ENCODE measurements at places on chromosomes 12 and 14. TPM values are rescaled to one million over a fixed set of nuclear protein-coding genes. Genes with fewer than 3 reads are reported as not detected.

DNA sequence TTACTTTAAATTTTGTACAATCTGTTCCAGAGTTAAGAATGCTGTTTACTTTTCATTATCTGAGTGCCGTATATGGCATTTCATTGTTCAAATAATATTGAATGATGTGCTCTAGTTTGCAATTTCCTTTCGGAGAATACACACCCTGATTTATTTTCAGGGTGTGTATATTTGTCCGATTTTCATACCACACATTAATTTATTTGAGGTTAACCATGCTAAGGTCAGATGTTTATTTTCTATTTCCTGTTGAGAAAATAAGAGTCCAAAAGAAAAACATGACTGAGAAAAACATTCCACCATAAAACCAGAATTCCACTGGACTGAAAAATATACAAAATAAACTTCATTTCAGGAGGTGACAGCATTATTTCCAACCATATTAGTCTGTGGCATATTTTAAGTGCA, 64.2 kb upstream of the OVCH1 start:
- H3K36me3 ChIP-seq: peaks cover 3% of the 10 kb centered on the region
- H3K4me3 ChIP-seq: no peak overlapping the region
- H3K27ac ChIP-seq: peak overlapping the region; percentile 82
- DNase-seq: no peak
- no peaks in the 10 kb centered on the region for H3K27me3 ChIP-seq

DNA sequence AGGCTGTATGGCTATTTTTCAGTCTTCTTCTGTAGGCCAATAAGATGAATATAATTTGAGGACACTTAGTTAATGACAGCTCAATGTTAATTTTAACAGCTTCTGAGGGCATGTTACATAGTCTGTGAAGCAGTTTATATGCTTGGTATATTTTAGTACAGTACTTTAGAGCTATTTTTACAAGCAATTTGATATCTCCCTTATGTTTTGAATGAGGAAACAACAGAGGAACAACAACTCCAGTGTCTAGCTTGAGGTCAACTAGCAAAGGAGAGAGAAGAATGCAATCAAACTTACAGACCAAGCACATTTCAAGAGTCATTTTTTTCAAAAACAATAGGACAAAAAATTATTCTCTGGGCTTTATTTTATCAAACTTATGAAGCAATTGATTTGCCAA, 469.1 kb upstream of the DCN start:
- no peaks in the 10 kb centered on the region for H3K36me3 ChIP-seq
- H3K27ac ChIP-seq: no peak overlapping the region
- no peak for DNase-seq
- H3K4me3 ChIP-seq: no peak overlapping the region
- H3K4me1 ChIP-seq: no peaks in the 10 kb centered on the region
- H3K27me3 ChIP-seq: no peaks in the 10 kb centered on the region

- H3K27ac ChIP-seq: no peak overlapping the region
- DNase-seq: no peak
- no peak overlapping the region for H3K4me3 ChIP-seq
- no peaks in the 10 kb centered on the region for H3K36me3 ChIP-seq
Measured at GRCh38 chr12:99332936-99333591, 314.5 kb upstream of the GARIN6 start.

SRGAP1 gene
- 5.7 TPM for total RNA-seq

DNA sequence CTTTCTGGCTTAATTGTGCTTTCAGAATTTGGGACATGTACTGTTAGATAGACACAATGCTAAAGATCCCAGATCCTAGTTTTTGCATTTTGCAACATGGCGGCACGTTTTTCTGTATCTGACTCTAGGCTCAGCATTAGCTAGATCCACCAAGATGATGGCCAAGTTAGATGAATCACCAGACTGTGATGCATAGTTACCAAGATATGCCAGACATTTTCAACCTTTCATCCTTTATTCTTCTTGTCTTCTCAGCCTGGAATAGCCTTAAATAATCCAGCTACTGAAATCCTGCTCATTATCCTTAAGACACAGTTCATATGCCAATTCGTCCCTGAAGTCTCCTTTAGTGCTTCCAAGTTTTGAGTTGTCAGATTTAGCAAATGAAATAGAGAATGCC, 144.9 kb upstream of the CRY1 start:
- no peak overlapping the region for H3K27ac ChIP-seq
- peaks cover 3% of the 10 kb centered on the region for H3K4me1 ChIP-seq
- DNase-seq: no peak
- no peak overlapping the region for H3K4me3 ChIP-seq
- H3K36me3 ChIP-seq: no peaks in the 10 kb centered on the region

DNA sequence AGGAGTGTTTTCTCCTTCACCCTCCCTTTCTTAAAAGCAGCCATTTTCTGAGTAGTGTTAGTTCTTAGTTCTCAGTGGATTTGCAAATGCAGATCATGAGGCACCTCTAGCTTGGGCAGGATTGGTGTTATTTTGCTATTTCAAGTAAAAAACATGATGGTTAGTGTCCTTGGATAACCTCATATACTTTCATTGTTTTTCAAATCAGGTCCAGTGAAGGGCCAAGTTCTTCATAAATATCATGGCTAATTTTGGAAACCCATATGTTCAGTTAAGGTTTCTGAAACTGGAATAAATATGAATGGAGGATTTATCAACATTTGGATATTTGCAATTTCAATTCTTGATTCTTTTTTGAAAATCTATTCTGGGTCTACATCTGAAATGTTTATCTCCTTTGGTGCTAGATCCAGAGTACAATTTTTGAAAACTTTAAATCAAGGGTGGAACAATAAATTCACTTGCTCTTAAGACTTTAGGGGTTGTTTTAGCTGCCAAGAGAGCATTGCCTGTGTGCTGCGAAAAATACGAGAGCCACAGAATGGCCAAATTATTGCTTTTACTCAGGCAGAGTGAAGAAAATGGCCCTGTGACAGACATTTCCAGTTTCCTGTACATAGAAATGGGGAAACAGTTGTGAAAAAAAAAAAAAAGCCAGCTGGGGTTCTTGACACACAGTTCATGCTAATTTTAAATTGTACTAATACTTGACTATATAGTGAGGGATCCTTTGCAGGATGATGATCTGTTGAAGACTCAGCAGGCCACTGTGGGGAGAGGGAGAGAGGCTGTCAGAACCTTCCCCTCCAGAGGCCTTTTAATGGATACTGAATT, 104.6 kb downstream of the BICD1 start:
- H3K27ac ChIP-seq: no peak overlapping the region
- peaks cover 2% of the 10 kb centered on the region for H3K36me3 ChIP-seq
- no peak for DNase-seq
- H3K4me1 ChIP-seq: no peaks in the 10 kb centered on the region
- H3K27me3 ChIP-seq: no peaks in the 10 kb centered on the region

DNA sequence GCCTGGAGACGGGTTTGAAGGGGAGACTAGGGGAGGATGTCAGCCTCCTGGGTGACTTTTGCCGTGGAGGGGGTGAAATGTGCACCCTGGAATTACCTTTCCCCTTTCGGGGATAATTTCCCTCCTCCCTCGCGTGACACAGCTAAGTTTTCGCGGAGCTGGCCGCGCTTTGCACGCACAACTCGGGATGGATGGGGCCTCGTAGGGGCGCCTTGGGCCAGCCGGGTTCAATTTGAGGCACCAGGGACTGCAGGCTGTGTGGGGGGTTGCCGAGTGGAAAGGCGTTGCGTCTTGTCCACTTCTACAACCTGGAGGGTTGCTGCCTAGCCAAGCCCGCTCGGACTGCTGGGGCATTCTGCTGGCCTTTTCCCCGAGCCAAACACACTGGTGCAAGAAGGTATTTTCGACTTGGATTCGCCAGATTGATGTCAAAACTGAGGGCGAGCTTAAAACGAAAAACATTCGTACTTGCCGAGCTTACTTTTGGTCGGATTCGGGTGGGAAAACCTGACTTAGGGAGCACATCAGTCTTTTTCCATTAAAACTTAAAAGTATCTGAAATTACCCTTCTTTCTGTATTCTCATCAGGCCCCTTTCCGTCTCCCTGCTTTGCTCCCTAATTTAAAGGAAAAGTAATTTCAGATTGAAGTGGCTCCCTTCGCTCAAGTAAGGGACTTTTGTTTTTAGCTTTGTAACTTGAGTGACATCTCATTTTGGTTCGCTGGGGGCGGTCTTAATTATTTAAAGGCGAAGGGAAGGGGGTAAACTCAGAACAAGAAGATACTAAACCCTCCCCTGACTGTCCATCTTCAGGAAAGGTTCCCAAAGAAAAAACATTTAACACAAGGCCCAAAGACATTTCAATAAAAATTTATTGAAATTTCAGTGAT, 14.3 kb downstream of the TBX3 start:
- H3K36me3 ChIP-seq: peaks cover 14% of the 10 kb centered on the region
- H3K27ac ChIP-seq: peak overlapping the region; percentile 41
- DNase-seq: no peak

GRCh38 chr12:85244561-85244960, 35.5 kb upstream of the ALX1 start:
- H3K4me1 ChIP-seq: no peaks in the 10 kb centered on the region
- no peaks in the 10 kb centered on the region for H3K36me3 ChIP-seq
- H3K27me3 ChIP-seq: no peaks in the 10 kb centered on the region
- no peak overlapping the region for H3K27ac ChIP-seq
- DNase-seq: no peak
- no peak overlapping the region for H3K4me3 ChIP-seq

DNA sequence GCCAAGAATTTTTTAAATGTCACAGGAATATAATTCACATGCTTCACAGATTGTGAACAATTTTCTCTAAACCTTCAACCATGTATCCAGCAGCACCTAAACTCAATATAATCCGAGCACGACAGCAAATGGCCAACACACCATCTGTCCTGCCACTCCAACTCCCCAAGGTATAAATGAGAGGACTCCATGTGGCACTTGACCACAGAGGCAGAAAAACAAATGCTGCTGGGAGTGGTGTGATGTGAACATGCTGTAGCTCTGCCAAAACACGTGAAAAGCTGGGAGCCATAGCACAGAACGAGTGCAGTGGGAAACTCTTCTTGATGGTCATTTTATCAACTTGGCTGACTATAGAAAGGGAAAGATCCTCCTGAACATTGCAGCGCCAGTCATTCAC, 70.9 kb downstream of the LLPH start:
- no peaks in the 10 kb centered on the region for H3K4me1 ChIP-seq
- no peak overlapping the region for H3K4me3 ChIP-seq
- H3K27ac ChIP-seq: no peak overlapping the region
- DNase-seq: no peak

DNA sequence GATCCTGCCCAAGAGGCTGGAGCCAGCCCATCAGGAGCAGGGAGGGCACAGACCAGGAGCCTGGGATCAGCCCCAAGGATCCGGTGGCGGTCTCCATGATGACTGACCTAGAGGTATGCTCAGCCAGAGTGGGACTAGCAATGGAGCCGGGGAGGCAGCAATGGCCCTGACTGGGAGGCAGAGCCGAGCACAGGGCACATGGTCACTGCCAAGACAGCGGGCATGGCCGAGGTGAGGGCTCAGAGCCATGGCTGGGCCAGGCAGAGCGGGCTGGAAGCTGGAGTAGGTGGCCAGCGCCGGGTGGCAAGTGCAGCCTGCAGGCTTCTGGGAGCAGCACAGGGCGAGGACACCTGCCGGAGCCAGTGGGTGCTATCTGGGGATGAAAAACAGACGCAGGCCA, 259.3 kb downstream of the BCL11B start:
- DNase-seq: no peak
- H3K4me1 ChIP-seq: no peaks in the 10 kb centered on the region
- H3K36me3 ChIP-seq: no peaks in the 10 kb centered on the region
- H3K27ac ChIP-seq: no peak overlapping the region
- peaks cover 11% of the 10 kb centered on the region for H3K27me3 ChIP-seq

DNA sequence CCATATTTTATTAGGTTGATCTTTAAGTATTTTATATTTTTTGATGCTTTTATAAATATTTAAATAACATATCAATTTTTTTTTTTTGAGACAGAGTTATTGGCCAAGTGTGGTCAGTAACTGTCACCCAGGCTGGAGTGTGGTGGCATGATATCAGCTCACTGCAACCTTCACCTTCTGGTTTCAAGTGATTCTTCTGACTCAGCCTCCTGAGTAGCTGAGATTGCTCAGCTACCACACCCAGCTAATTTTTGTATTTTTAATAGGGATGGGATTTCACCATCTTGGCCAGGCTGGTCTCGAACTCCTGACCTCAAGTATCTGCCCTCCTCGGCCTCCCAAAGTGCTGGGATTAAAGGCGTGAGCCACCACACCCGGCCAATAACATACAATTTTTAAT, 71.1 kb downstream of the FUT8 start:
- peaks cover 3% of the 10 kb centered on the region for H3K36me3 ChIP-seq
- peaks cover 48% of the 10 kb centered on the region for H3K4me1 ChIP-seq

GRCh38 chr14:30874120-30874998, at the start of gene COCH:
Gene COCH (plus strand): TSS chr14:30874559. CDS start chr14:30874939, 380 bp downstream.
- H3K4me3 ChIP-seq: peak within 1 kb of the TSS; percentile 59
- H3K27ac ChIP-seq: no peak within 1 kb of the TSS
- H3K36me3 ChIP-seq: no peaks in the 10 kb centered on the region
- peak; percentile 78 for DNase-seq
- H3K27me3 ChIP-seq: peaks cover 29% of the 10 kb centered on the region
- peaks cover 17% of the 10 kb centered on the region for H3K4me1 ChIP-seq

AGAP2 gene
- total RNA-seq: 2.2 TPM

All from stomach (tissue), 19 donors.